ENCODE measurements at places on chromosomes 13 and 19.

DNA sequence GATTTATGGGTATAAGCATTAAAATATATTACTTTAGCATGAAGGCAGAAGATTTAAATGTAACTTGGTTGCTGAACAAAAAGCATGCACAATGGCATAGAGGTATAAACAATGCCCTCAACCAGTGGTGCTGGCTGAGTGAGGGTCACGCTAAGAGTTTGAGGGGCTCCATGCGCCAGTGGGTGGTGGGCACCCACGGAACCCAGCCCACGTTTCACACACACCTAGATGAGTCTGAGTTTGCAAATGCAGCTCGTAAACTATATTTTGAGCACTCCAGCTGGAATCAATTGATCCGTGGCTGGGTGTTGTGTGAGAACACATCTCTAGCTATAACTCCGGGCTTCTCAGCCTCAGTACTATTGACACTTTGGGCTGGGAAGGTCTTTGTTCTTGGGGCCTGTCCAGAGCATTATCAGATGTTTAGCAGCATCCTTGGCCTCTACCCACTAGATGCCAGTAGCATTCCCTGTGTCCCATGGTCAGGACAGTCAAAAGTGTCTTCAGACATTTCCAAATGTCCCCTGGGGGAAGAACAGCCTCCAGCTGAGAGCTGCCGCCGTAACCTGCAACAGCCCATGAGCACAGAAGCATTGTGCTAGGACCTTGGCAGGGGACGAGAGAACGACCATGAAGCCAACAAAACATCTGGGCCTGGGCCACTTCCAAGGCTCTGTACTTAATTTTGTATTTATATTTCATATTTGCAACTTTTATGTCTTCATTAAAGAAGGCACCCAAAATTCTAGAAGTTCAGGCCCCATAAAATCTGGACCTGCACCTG, 108.1 kb upstream of the SOX1 start:
- DNase-seq, result no peak

GRCh38 chr19:44626048-44626624, 12.8 kb downstream of the IGSF23 start:
- DNase-seq, result no peak

DNA sequence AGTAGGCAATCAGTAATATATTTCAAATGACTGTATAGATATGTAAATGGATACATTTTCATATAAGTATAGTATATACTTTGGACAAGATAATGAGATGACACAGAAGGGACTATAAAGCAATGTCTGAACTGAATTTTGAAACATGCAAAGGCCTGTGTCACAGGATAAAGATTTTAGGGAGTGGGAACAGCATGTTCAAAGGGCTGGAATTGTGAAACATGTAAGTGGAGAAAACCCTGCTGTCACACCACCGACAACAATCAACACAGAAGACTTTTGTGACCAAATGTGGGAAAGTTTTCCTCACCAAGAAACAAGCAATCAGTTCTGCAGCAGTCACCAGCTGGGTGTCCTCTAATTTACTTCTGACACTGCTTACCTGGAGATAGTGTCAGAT, 42.9 kb downstream of the LPAR6 start:
- no peak for DNase-seq

DNA sequence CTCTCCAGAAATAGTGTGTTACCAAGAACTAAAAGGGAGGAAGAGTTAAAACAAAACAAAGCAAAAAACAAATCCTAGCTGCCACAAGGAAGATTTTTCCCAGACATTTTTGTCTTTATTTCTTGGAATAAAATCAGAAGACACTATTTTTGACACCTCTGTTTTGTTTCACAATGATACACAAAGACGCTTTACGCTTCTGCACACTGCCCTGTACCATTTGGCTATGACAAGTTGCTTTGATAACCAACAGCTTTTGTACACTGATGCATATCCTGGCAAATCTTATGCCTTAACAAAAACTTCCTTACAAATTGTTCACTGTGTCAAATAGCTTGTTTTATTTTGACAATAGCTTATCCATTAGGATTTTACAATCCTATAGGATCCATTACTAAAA, 103.5 kb upstream of the RAP2A start:
- DNase-seq, result no peak

- DNase-seq, result no peak
Measured at GRCh38 chr13:19075418-19075817, 106.2 kb downstream of the TUBA3C start.

DNA sequence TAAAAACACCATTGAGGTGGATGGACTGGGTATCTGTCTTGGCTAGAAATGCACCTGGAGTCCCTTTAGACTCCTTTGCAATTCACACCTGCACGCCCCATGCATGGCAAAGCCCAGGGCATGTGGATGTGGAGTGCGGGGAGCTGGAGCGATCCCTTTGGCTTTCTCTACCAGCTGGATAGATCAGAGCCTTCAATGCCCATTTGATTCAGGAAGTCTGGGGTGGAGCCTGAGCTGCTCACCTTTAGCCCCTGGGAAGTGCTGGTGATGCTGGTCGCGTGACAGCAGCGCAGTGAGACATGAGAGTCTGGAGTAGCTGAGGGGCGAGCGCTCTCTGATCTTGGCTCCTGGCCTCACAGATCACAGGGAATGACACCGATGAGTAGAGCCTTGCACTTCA, 4.8 kb upstream of the ZNF536 start:
- DNase-seq, result no peak

GRCh38 chr13:113552079-113552478, 32.5 kb upstream of the TFDP1 start:
- no peak for DNase-seq

GRCh38 chr19:7328647-7329046, 20.1 kb upstream of the ARHGEF18 start:
- DNase-seq, result no peak

DNA sequence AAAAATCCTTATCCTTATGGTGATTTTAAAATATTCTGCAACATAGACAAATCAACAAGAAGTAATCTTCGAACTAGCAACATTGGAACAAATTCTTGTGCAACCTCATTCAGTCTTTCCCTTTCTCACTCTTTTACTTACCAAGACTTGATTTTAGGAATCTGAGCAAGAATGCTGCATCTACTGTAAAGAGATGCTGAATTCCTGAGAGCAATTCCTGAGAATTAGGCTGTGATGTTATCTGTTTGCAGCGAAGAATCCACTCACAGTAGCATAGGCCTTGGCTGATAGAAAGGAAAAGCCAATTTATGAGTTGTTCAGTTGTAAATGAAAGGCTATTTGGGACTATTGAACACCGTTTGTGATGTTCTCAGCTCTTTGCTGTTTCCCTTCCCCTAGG, 144.3 kb downstream of the CRYL1 start:
- DNase-seq, result no peak

DNA sequence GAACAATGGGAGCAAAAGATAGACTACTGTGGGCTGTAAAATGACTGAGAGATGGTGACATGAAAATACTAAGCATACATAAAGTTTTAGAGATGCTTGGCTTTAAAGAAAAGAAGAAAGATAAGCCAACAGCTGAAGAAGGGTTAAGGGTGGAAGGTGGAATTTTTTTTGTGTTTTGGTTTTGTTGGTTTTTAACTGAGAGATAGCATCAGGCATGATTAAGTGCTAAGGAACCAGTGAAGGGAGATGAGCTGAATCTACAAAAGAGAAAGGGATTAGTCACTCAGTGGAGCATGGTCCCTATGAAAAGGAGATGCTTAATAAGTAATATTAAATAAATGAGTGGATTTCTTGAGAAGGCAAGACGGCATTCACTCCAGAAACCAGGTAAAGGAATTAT, 12.5 kb upstream of the TBC1D4 start:
- DNase-seq, result no peak

DNA sequence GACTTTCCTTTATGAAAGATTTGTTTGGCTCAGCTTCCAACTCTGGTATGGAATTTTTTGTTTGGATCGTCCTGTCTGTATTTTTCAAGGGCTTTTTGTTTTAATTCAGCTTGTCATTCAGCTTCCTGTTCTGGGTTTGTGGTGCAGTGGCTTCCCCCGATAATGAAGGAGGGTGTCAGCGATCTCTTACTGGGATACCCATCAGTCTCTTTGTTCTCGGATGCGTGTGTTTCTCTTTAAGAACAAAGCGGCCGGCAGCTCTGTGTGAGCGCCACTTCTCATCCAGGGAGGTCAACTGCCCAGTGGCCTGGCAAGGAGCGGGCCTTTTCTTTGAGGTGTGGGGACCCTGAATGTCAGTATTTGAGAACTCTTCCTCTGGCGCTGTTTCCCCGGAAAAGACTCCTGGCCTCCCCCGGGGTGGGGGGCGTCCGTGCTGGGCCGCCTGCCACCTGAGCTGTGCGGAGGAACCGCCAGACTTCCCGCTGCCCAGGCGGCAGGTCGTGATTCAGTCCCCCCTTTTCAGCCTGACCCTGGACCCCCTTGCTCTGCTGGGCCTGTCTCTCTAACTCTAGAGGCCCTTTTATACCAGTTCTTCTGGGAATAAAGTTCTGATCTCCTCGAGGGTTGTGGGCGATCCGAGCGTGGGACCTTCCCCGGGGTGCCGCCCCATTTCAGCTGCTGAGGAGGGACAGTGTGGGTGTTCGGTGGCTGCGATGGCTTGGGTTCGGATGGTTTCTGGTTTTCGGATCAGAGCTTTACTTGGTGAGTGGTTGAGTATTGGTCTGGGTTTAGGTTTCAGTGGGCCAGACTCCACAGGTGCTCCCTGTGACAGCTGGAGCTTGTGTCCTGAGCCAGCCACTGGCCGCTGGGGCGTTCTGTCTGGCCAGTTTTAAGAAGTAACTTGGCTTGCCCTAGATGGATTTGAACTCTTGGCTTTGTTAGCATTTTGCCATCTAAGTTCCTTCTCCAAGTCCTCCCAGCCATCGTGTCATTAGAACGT, 3.4 kb downstream of the SF3A2 start:
- DNase-seq, result no peak

DNA sequence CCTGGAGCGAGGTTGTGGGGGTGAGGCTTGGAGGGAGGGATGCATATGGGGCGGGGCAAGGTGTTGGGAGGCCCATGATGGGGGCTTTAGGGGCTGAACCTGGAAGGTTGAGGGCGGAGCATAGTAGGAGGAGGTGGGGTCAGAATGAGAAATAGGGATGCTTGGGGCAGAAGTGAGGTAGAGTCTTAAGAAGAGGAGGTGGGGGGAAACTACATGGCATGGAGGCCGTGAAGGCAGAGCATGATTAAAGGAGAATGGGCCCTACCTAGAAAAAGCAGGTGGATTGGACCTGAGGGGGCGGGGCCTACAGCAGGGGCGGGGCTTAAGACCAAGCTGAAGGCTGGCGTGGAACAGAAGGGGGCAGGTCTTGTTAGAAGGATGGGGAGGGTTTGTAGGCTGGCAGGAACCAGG, 799 bp downstream of the NR1H2 start:
- no peak for DNase-seq

DNA sequence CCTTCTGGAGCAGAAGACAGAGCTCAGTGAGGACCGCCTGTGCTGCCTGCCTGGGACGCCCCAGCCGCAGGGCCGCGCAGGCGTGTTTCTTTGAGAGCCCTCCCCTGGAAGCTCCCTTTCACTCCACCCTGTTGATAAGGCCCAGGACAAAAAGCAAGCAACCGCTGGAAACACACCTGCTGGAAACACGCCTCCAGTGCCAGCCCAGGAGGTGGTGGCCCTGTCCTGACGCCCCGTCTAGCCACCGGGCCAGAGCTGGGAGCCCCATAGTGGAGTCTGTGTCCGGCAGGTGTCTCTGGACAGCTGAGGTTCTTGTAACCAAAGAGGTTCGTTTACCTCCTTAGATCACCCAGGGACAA, 173.8 kb downstream of the KATNAL1 start:
- no peak for DNase-seq

GRCh38 chr19:45569619-45570421, 14.8 kb downstream of the OPA3 start:
- DNase-seq, result peak; percentile 40

DNA sequence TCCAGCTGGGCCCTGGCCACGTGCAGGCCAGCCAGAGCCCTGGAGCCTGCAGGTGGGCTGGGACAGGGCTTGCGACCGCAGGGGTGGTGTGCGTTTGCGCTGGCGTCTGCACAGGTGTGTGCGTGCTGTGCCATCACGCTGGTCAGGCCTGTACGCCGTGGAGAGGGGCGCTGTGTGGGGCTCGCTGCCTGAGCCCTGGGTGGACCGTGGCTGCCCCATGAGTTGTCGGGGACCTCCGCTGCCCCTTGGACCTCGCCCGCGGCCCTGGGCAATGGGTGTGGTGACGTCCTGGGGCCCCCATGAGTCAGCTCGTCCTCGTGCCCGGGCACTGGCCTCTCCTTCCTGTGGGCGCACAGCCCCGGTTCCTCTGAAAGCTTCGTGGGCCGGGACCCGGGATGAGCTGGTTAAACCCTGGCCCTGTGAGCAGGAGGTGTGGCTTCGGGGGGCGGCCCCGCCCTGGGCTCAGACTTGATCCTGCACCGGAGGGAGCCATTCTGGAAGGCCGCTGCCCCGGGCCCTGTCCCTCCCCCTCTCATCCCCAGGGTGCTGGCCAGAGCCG, 6.8 kb downstream of the CSNK1G2 start:
- DNase-seq, result no peak

DNA sequence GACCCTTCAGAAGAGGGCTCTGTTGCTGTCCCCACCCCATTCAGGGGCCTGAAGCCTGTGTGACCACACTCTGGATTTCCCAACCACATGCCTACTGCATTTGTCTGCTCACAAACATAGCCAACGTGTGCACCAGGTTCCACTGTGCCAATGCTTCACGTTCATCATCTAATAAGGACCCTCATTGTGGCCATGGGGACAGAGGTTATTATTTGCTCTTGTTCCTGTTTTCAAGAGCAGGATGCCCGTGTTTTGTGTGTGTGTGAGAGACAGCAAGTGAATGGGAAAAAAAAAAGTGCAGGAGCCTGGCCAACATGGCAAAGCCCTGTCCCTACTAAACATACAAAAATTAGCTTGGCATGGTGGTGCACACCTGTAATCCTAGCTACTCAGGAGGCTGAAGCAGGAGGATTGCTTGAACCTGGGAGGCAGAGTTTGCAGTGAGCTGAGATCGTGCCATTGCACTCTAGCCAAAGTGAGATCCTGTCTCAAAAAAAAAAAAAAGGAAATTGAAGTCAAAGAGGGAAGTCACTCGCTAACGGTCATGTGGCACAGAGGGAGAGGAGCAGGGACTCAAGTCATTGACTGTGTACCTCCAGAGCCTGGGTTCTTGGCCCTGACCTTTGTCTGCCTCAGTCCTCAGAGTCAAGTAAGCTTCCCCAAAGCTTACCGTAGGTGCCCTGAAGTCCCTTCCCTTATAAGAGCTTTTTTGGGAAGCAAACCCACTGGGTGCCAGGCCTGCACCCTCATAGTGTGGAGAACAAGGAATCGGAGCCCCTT, 6.9 kb downstream of the B3GNT8 start:
- no peak for DNase-seq

Data from activated CD4-positive, alpha-beta T cell treated with anti-CD3 and anti-CD28 coated beads for 24 hours (primary cell).